Activated CD4-positive, alpha-beta T cell treated with anti-CD3 and anti-CD28 coated beads, Interleukin-2, amount 10 ng/mL, durations not matched to agents 24 days and 14 days (primary cell): ENCODE measurements at places on chromosomes 16 and 17. TPM values are rescaled to one million over a fixed set of nuclear protein-coding genes. Genes with fewer than 3 reads are reported as not detected.

The MTSS2 gene
- total RNA-seq: 2.6 and 3.7 TPM in 2 replicates

The NUDT16L1 gene
- 35.4 and 36.1 TPM in 2 replicates for total RNA-seq

The CISD3 gene
- 44.0 and 46.7 TPM in 2 replicates for total RNA-seq

The ATP2C2 gene
- not detected in 2 replicates for total RNA-seq

The ST3GAL2 gene
- total RNA-seq: 27.9 and 37.0 TPM in 2 replicates

The C1QTNF8 gene
- total RNA-seq: not detected in 2 replicates

The RPRML gene
- total RNA-seq: not detected in 2 replicates

The CDH13 gene
- not detected in 2 replicates for total RNA-seq

The P2RX1 gene
- 0.47 and 0.78 TPM in 2 replicates for total RNA-seq

The NOTUM gene
- total RNA-seq: 1.7 and 1.8 TPM in 2 replicates

The TEDC2 gene
- 40.7 and 41.7 TPM in 2 replicates for total RNA-seq

The CIITA gene
- total RNA-seq: 5.0 and 6.4 TPM in 2 replicates

The NPIPB13 gene
- 14.5 and 21.1 TPM in 2 replicates for total RNA-seq
